Activated naive CD8-positive, alpha-beta T cell treated with anti-CD3 and anti-CD28 coated beads for 36 hours (primary cell): ENCODE measurements at places on chromosomes 1 and 21.

DNA sequence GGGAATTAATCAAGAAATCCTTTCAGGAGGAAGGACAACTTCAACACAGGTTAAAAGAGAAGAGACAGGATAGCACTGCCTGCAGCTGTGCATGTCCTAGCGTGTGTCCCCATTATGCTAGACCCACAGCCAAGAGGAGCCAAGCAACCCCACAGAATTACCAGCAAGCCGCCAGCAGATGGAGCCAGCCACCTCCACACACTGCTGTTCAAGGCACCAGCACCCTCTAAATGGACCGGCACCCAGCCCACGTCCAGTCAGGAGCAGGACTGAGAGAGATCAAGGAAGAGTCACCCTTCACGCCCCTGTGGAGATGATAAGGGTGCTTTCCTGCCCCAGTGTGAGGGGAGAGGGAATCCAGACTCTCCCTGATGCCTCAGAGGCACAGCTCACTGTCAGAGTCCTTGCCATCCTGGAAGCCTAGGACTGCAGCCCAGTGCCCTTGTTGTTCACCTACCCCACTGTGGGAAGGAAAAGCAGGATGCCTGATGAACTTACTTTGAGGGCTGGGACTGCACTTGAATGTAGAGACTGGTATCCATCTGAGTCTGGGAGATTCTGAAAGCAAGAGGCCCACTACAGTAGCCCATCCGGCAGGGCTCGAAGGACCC, 37.1 kb upstream of the CTTNBP2NL start:
- peak; percentile 27 for DNase-seq

DNA sequence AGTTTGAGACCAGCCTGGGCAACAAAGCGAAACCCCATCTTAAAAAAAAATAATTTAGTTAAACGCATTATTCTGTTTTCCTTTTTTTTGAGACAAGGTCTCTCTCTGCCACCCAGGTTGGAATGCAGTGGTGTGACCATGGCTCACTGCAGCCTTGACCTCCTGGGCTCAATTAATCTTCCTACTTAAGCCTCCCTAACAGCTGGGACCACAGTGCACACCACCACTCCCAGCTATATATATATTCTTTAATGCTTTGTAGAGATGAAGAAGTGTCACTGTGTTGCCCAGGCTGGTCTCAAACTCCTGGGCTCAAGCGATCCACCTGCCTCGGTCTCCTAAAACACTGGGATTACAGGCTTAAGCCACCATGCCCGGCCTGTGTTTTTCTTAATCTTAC, 7.7 kb upstream of the KLF17 start:
- no peak for DNase-seq

DNA sequence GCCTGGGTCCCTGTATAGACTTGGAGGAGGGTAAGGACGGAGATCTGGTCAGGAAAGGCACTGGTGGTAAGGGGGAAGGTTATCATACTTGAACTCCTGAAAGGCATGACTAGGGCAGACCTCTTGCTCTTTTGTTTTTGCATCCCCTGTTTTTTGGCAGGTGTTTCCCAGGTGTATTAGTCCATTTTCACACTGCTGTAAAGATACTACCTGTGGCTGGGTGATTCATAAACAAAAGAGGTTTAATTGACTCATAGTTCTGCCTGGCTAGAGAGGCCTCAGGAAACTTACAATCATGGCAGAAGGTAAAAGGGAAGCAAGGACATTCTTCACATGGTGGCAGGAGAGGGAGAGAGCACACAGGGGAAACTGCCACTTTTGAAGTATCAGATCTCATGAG, 57.2 kb upstream of the APOBEC4 start:
- no peak for DNase-seq

GRCh38 chr1:168243636-168244212, 17.9 kb downstream of the SFT2D2 start:
- DNase-seq = no peak

- DNase-seq = no peak
Observed at GRCh38 chr1:7983086-7983778, 21.7 kb downstream of the PARK7 start.

- peak; percentile 90 for DNase-seq
Observed at GRCh38 chr1:36450270-36450918, at the start of gene OSCP1. TSS of gene OSCP1 (minus strand) at chr1:36450451. CDS start at chr1:36450369, 82 bp downstream.

- DNase-seq = no peak
Observed at GRCh38 chr1:94629259-94630181, 88.0 kb upstream of the F3 start.

- no peak for DNase-seq
Observed at GRCh38 chr1:25623007-25623406, 6.4 kb downstream of the MAN1C1 start.

DNA sequence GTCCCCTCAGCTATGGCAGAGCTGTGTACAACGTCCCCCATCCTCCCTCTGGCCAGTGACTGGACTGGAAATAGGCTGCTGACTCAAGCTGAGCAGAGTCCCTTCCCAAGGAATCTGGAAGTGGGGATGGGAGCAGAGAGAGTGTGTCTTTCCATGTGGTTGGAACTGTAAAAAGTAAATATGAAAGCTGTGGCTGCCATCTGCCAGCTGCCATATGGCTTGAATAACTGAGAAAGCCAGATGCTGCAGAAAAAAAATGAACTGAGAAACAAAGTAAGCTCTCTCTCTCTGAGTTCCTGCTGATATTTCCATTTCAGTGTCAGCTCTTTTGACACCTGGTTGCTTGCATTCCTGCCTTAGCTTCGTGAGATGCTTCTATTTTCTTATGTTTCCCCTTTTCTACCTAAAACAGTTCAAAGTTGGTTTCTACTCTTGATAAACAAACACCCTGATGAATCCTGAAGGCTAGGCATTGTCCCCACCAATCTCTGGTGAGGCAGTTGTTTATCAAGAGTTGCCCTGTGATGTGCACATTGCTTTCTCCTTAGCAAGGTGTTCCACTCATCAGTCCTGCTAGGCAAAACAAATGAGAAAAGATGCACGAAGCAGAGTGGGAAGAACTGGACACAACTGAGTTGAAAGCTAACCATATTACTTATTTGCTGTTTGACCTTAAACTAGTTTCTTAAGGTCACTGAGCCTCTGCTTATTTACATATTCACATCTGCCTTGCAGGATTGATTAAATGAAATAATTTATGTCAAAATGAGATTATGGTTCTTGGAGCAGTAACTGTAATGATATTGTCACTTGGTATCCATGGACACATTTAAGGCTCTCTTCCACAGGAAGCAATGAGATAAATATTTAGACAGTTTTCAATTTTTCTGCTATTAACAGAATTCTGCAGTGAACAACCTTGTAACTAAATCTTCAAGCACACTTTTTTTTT, 16.6 kb upstream of the DR1 start:
- DNase-seq = no peak

- DNase-seq = no peak
Observed at GRCh38 chr1:201051399-201051798, 27.9 kb upstream of the KIF21B start.

GRCh38 chr1:233635765-233636502, 22.0 kb downstream of the KCNK1 start:
- no peak for DNase-seq

GRCh38 chr1:18735224-18735997, 104.8 kb downstream of the PAX7 start:
- no peak for DNase-seq

DNA sequence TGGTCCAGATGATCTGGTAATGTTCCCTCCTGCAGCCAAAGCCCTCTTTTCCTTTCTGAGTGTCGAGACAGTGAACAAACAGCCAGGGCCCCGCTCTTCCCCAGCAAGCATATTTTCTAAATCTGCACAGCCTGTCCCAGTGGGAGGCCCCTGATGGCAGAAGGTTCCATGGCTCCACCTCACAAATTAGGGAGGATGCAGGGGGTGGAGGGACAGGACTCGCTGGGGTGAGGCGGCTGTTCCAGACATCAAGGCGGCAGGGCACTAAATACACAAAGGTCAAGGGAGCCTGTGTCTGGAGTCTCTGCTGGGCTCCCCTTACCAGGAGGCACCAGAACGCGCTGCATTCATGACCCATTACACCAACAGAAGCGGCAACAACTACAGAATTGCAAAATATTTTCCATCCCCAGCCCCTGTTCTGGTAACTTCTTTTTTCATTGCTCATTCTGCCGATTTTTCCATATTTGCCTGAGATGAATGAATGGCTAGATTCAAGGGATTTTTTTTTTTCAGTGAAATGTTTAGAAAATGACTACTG, 27.0 kb upstream of the PRELP start:
- DNase-seq = no peak

DNA sequence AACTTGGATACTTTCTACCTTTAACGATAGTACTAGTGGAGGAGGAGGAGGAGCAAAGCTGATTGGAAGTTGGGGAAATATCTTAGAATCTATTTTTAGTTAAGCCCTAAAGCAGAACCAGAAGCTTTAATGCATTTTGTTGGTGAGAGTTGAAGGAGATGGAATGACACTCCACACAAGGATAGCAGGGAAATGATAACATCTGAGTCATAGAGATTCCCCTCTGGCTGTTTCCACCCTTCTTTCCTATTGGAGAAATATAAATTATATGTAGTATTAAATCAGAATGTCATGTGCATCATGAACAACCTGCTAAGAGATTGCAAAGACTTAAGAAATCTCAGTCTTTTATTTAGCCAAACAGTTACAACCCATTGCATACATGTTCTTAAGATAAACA, 1357.7 kb downstream of the NCAM2 start:
- DNase-seq = no peak

DNA sequence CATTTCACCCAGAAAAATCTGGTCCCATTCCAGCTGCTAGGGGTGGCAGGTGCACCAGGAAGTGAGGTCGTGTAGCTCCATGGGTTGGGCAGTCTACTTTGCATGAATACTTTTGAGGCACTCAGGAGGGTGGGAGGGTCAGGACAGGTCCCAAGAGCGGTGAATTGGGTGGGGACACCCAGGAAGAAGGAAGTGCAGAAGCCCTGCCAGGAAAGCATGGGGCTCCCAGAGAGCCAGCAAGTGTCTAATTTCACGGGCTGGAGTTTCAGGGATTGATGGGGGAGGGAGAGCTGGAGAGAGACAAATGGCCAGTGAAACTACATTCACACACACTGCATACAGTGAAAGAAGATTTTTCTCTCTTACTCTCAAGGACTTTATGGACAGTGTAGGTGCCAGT, 137.8 kb downstream of the GALNT2 start:
- DNase-seq = no peak

- no peak for DNase-seq
Observed at GRCh38 chr1:203112475-203112874, 15.1 kb upstream of the ADORA1 start.

DNA sequence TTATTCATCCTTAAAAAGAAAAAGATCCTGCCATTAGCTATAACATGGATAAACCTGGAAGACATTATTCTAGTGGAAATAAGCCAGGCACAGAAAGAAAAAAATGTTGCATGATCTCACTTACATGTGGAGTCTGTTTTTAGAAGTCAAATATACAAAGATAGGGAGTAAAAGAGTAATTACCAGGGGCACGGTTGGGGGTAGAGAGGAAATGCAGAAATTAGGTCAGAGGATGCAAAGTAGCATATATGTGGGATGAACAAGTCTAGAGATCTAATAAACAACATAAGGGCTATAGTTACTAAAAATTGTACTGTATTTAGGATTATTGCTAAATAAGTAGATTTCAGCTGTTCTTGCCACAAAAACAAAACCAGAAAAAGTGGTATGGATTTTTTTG, 61.4 kb upstream of the CD53 start:
- DNase-seq = no peak

DNA sequence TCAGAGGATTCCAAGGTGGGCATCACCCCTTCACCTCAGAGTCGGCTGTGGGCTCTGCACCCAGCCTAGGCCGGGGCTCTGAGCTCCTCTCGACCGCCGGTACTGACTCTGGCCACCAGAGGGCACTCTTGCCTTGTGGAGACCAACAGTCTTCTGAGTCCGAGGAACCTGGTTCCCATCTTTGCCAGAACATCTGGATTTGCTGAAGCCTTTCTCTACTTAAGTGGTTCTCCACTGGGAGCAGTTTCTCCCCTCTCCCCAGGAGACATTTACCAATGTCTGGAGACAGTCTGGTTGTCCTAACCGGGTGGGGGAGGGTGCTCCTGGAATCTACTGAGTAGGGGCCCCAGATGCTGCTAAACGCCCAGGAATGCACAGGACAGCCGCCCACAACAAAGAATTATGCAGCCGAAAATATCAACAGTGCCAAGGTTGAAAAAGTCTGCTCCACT, 9.4 kb downstream of the ETV3L start:
- DNase-seq = peak; percentile 78

DNA sequence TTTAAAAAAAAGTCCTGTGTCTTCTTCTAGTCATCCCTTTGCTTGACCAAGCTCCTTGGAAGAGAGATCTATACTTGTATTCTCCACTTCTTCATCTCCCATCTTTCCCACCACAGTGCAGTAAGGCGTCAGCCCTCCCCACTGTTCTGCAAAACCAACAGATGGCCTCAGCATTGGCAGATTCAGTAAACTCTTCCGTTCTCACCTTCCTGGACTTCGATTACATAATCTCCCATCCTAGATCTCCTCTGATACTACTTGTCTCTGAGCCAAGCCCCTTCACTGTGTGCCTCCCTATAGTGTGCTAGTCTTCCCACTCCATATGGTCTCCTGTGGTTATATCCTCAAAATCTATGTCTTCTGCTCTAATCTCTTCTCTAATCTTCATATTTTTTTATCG, 1.6 kb upstream of the COLGALT2 start:
- DNase-seq = no peak

DNA sequence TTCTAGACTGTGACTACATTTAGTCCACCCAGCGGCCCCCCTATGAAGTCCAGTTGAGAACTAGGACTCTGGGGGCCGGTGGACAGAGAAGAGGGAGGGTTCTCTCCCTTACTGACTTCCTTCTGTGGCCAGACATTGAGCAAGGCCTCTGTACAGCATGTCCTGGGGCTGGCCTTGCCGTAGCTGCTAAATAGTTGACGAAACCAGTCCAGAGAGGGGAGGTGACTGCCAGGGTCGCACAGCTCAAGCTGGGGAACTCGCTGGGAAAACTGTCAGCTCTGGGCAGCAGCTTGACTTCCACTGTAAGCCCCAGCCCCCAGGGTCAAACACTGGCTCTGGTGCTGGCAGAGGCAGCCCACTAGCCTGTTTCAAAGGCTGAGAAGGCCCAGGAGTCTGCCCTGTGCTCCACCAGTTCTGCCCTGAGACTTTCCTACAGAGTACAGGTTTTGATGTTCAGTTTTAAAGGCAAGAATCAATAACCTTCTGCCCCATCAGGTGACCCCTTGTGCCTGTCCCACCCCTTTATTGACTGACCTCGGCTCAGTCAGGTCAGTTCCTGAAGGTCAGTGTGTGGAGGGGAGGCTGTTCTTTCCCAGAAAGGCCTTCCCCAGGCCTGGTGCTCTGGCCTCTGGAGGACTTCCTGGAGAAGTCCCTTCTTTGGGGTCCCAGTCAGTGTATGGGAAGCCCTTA, 14.1 kb downstream of the PCSK9 start:
- no peak for DNase-seq

GRCh38 chr1:32972814-32973428, 8.3 kb upstream of the RNF19B start:
- no peak for DNase-seq

DNA sequence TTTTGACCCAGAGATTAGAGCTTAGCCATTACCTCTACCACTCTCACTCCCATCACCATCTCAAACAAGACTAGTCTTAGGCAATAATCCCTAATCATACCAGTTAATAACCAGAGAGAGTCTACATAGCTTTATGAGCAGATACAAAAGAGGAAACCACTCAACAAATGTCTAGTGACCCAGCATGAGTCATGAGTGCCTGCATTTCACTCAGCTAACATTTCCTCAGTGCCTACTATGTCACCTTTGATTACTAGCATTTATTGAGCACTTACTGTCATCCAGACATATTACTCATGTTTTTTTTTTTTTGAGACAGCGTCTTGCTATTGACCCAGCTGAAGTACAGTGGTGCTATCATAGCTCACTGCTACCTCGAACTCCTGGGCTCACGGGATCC, 35.9 kb upstream of the GALNT2 start:
- DNase-seq = no peak
